GM13977 (cell line): ENCODE measurements at places on chromosomes 5 and 9.

DNA sequence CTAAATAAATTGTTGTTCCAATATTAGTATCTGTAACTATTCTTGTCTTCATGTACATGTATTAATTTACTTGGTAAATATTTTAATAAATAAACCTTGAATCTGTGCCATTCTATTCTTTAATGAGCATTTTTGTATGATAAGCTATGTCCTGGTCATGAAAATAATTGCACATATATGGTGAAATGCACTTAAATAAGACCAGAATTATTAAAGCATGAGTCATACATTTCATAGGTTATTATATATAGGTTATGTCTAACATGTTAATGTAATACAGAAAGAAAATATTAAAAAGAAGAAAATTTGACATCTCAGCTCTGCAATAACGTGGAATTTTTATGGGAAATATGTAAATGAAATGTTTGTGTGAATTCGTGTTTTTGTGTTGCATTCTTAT lies 1168.1 kb downstream of the TAF11L14 start:
- no peak for DNase-seq

GRCh38 chr9:35673132-35674024 lies at the start of gene CA9:
TSS of gene CA9 (plus strand) at chr9:35673928. CDS start at chr9:35673960, 32 bp downstream.
- no peak for DNase-seq

- DNase-seq = no peak
Measured at GRCh38 chr5:56019306-56020272, 24.8 kb upstream of the IL6ST start.

- peak; percentile 89 for DNase-seq
Measured at GRCh38 chr5:69492391-69492922, at the start of gene OCLN. TSS of gene OCLN (plus strand) at chr5:69492790. CDS start at chr5:69504245, 11,455 bp downstream.

DNA sequence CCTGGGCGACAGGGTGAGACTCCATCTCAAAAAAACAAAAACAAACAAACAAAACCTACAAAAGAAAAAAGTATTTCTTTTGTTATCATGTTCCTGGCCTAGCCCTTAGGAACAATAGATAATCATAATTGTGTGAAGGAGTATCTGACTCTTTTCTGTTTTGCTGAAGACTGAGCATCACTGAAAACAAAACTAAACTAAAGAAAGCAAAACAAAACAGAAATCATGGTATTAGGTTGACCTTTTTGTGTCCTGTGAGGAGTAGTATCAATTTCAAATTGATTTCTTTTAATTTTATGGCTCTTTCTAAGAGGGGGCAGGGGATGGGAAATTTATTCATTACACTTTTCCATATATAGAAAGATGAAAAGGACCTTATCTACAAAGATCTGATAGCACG lies 246.0 kb downstream of the YTHDC2 start:
- no peak for DNase-seq

DNA sequence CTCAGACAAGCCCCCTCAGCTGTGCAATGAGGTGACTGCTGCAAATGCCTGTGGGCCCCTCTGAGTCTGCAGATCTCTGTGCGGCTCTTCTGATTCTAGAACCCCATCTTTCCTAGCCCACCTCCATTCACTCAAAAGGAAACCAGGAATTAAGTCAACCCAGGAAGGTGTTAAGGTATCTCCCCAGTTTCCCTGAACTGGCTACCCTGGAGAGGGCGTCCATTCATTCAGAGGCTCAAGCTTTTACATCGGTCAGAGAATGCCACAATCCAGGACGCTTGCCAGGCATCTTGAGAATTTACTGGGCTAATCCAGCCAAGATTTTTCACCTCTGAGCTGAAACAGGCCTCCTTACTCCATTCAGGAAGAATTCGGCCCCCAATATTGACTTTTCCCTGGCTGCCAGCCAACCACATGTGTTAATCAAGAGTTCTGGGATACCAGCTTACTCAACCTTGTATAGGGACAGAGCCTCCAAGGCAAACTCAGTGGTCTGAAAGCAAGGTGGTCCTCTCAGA lies 889 bp upstream of the ADAMTS12 start:
- DNase-seq = no peak

DNA sequence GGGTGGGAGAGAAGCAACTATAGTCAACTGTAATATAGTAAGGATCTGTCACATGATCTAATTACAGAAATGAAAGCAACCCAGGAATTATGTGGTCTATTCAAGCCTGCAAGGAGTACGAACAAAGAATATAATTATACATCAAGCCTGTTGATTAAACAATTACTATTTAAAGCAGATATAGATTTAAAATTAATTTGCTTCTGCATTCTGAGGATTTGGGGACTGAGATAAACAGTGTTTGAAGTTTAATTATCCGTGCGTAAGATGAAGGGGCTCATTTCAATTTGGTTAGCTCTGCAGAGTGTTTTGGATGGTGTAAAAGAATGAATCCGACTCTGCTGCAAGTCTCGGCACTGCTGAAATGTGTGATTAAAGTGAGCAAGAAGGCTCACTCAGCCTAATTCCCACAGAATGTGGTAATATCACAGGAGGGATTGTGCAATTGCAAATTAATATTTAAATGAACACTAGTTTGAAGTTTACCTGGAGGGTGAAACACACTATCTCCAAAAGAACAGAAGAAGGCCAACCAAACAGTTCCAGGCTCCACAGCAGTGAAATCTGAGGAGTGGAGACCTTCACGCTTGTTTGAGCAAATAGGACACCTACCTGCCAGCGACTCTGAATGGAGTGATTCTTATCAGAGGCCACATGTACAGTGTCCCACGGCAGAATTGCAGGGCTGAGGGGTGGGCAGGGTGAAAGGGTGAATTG lies 420.6 kb upstream of the SLC30A5 start:
- DNase-seq = no peak

- DNase-seq = no peak
Measured at GRCh38 chr9:78713614-78714405, 416.9 kb downstream of the PSAT1 start.
